ENCODE measurements at places on chromosomes 3 and 15. TPM values are rescaled to one million over a fixed set of nuclear protein-coding genes. Genes with fewer than 3 reads are reported as not detected.

DNA sequence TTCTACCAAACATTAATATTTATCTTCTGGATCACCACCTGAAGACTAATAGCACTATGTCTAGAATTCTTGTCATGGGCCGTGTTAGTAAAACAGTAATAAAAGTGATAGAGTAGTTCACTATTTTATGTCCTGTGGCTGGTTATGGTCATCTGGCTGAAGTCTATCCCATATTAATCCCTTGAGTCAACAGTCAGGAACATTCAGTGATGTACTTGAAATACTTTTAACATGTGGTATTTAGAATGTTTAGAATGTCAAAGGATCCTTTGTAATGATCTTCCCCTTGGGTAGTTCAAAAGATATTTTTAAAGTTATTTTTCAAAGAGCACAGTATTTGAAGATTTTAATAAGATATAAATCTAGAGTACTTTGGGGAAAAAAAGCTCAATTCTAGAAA is 117.0 kb downstream of the MBNL1 start:
- peak; percentile 50 for ATAC-seq

DNA sequence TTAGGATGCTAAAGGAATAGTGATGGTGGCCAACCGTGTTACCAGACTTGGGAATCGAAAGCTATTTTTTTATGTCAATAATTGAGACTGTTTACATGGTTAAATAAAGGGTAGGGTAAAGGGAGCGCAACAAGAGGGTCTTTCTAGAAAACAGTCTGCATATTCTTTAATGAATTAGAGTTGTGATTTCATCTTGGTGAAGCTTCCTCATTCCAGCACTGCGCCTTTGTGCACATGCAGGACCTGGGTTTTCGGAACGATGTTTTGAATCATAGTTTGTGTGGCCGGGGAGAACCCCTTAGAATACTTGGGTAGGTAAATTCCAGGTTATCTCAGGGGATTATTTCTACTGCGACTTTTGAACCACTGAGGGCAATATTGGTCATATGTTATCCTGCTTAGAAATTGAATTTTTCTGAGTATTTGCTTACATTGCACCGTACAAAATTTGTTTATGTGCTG is 1.3 kb downstream of the PIK3CA start:
- no peak for ATAC-seq

GRCh38 chr15:86690566-86690965 is 610.9 kb downstream of the AGBL1 start:
- ATAC-seq, result no peak

DNA sequence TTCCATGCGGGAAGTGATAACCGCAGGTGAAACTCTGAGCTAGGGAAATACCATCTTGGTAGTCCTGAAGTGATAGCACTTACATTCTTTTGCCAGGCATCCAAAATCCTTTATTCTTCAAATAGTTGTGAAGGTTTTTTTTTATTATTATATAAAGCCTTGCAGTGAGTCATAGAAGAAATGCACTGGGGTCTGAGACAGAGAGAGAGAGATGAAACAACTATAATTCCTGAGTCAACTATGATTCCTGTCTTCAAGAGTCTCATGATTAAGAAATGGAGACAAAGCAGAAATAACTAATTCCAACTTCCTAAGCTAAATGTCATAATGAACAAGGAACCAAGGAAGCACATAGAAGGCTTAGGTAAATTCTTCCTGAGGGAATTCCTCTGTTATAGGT is 495.6 kb downstream of the LPP start:
- no peak for ATAC-seq

DNA sequence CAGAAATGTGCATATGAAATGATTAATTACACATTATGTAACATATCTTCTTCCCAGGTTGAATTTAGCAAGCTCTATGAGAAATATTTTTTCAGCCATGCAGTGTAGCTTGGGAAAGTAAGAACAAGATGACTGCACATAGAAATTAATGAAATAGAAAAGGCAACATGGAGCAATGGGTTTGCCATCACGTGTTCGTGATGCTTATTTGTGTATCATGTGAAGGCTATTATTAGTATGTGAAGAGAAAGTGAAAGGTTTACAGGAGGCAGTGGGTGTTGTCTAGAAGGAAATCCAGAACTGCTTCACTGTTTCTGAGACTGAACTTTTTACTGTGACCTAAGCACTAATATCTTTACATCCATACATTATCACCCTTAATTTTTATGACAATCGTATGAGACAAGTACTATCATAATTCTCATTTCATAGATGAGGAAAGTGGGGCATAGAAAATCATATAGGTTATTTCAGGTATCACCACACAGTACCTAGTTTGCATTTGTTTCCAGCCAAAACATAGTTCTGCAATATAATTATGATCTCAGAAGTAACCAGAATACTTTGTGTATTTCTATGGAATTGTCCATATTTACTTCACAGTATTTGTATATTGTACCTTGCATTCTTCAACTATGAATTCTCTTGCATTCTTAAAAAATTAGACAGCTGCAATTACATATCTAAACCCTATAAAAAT is 14.9 kb downstream of the SERPINI1 start:
- no peak for ATAC-seq

The RABL3 gene
- 16.3 TPM for total RNA-seq

The CORO2B gene
- 3.2 TPM for total RNA-seq

DNA sequence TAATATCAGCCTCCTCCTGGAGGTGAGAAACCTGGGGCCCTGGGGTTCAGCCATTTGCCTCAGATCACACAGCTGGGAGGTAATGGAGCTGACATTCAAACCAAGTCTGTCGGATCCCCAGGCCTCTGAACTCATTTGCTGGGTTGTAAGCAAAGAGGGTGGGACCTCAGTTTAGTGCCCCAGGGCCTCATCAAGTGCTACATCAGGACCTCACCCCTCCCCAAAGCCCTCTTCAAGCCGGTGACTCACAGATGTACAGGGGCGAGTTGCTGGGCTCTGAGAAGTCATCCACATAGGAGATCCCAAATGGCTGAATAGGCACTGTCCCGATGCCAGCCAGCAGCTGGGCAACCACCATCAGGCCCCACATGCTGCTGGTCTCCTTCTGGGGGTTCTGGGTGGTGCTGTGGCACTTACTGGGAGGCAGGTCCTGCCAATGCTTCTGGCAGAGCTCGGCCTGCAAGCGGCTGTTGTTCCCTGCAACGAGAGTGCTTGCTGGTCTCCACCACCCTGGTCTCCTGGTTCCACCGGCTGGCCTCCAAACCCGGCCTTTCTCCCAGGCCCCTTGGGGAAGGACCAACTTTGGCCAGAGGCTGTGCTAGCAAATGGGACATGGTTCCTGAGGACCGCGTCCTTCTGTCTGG is 59.2 kb upstream of the RAB6B start:
- no peak for ATAC-seq

- ATAC-seq, result no peak
These were observed 11.3 kb downstream of the CSRNP1 start for GRCh38 chr3:39142067-39142466.

GRCh38 chr3:149085828-149086231 is 503 bp downstream of the HLTF start:
- peak; percentile 11 for ATAC-seq

DNA sequence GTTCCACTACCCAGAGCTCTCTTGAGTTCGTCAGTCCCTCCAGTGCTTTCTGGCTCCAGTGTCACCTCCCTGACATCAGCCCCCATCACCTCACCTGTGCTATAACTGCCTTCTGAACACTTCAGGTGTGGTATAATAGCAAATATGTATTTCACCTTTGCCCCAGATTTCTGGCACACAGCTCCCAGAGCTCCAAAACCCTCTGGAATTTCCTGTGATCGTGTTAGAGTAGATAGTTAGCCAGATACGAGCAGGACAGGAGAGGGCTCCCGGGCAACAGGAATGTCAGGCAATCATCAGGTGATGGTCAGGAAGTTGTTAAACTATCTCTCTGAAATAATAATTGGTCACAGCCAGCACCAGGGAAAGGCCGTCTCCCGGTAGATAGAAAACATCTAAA is 22.6 kb upstream of the LIMD1 start:
- ATAC-seq, result no peak

DNA sequence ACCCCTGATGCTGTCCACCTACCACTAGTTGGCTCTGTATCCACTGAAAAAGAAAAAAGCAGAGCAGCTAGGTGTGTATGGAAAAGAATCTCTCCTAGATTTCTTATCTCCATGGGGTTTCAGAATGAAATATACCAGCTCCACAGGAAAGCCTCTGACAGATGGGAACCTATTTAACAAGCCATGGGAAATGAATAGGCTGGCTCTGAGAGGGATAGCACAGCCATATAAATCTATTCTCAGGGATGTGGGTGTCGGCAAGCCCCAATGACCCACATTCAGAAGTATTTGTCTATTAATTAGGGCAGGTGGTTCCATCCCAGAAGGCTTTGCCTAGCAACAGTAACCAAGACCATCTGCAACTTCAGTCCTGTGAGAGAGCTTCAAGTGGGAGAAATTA is 694.1 kb downstream of the AGBL1 start:
- no peak for ATAC-seq

GRCh38 chr15:41494922-41495735 is 1.5 kb downstream of the ITPKA start:
- no peak for ATAC-seq

DNA sequence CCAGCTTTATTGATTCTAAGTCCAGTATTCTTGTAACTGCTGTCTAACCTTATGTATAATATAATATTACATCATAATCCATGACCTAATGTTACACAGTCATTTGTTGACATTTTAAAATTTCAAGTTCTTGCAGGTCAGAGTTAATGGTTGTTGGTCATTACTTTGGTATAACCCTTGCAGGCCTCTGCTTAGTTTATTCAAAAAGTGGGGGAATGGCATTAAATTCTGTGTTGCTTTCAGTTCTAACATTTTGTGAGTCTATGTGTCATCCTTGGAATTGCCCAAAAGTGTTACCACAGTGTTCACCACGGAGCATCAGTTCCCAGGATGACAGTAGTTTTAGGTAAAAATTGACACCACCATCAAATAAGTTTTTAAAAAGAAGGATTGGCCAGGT is 174.8 kb upstream of the BCL6 start:
- ATAC-seq, result no peak

DNA sequence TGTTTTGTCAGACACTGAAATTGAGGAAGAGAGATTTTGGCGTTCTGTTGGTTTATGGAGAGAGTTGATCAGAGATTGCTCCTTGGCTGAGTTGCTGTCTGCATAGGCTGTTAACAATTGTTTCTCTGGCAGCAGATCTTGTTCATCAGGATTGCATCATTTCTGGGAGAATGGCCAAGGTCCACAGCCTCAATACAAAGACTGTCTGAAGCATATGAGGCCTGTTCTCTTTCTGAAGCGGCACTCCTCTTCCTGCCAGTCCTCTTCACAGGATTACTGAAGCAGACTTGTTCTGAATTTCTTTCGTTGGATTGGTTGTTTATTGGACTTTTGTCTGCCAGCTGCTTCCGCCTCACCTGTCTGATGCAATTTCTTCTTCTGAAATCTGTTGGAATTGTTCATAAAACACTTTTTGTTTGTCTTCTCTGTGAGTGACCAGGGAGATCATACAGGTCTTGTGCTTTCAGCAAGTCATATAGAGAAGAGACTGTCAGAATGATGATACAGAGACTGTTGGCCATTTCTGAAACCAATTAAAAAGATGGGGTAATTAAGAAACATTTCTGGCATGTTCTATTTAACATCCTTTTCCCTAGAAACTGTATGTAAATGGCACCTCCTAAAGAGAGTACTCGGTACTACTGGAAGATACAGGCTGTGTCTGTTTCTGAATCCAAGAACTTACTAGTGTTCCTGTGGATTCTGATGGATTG is 25.5 kb downstream of the SETD5 start:
- peak; percentile 97 for ATAC-seq

GRCh38 chr3:178856804-178857203 is 214.8 kb downstream of the ZMAT3 start:
- ATAC-seq, result peak; percentile 36

GRCh38 chr3:155981669-155982068 is 111.2 kb downstream of the GMPS start:
- ATAC-seq, result no peak

DNA sequence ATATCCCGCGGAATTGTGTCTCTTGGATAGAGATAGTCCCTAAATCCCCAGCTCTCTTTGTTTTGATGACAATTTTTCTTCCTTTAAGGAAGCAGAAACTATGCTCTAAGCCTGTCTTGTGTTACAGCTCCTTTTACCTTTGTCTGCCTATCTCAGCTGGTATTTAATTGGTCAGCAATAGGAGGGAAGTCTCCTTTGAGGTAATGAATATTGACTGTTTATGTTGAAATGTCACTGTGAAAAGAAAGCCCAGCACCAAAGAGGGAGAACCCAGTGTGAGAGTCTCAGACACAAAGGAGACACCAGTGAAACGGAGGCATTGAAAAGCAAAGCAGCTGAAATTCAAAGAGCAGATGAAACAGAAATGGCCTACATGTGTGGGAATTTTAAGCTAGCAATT is 372.6 kb downstream of the NR2F2 start:
- no peak for ATAC-seq

DNA sequence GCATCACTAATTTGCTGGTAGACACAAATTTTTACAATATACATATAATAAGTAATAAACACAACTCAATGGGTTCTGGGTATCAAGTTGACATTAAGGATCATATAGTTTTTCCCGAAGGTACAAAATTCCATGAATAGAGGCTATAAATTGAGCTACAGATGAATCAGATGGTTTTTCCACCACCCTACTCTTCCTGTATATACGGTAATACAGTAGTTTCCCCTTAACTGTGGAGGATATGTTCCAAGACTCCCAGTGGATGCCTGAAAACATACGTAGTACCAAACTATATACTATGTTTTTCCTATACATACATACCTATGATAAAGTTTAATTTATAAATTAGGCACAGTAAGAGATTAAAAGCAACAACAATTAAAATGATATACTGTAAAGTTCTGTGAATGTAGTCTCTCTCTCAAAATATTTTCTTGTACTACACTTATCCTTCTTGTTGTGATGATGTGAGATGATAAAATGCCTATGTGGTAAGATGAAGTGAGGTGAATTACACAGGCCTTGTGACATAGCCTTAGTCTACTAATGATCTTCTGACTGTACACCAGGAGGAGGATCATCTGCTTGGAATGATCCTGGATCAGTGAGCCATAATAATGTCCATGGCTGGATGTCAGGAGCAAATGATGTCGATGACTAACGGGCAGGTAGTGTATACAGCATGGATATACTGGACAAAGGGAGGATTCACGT is 116.7 kb downstream of the NR1I2 start:
- no peak for ATAC-seq

The MYEF2 gene
- 23.1 TPM for total RNA-seq

DNA sequence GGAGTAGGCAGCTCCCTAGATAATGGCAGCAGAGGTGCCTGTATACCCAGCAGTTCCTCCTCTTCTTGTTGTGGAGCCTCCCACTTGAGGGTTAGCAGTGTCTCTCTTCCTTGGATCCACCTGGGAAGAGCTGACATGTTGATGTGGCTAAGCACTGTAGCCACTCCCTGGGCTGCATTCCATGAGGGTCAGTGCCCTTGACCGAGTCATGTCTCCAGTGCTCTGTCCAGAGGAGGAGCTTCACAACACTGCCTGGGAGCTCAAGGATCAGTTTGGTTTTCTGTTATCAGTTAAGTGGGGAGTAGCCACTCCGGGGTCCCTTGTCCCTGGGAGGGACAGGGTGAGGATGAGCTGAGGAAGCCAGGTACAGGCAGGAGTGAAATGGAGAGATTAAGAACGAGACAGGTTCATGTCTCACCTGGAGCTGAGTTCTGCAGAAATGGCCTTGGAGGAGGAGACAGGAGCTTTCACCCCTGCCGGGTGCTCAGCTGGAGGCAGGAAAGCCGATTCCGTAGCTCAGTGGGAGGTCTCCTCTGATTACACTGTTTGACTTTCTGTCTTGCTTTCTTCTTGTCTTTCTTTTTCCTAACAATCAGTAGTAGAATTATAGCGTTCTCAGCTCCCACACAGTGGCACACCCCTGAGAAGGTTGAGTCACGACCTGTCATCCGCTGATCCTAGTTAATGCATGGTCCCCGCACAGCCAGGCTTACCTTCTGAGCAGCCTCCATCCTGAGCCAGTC is 57.9 kb upstream of the SEC22A start:
- ATAC-seq, result no peak

The PLA2G4E gene
- total RNA-seq, result 0.08 TPM

All from gastroesophageal sphincter (tissue), 4 donors.